ENCODE measurements at places on chromosomes 6 and 20.

- DNase-seq, result no peak
These were observed 1.5 kb upstream of the ERVFRD-1 start for GRCh38 chr6:11113038-11113437.

DNA sequence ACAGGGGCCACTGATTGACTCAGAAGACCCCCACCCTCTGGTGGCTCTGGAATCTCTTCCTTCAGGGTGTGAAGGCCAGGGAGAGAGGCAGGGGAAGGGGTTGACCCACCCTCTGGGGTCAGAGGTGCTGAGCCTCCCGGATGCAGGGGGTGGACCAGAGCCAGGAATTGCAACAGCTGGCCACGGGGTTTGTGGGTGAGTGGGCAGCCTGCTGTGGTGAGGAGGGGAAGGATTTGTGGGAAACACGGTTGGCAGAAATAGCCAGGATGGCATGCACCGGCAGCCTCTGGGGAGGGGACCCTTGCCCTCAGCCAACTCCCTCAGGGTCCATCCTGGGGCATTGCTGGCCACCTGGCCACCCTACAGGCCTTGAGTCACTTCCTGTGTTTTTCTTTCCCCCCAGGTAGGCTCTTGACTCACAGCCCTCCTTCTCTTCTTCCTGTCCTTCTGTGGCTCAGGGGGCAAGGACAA, 92.8 kb downstream of the MRPL14 start:
- no peak for DNase-seq

GRCh38 chr6:160355001-160355400, 6.8 kb downstream of the SLC22A3 start:
- DNase-seq, result no peak

- DNase-seq, result no peak
These were observed 126.8 kb downstream of the LRFN2 start for GRCh38 chr6:40460380-40460779.

GRCh38 chr20:57378107-57378506, 13.1 kb upstream of the RBM38 start:
- DNase-seq, result no peak

- DNase-seq, result no peak
These were observed 169.6 kb downstream of the COL9A1 start for GRCh38 chr6:70133246-70133645.

- no peak for DNase-seq
These were observed 57.2 kb downstream of the RIPOR3 start for GRCh38 chr20:50634191-50634590.

- DNase-seq, result no peak
These were observed 482.9 kb downstream of the PTPRT start for GRCh38 chr20:42706759-42707158.

GRCh38 chr6:44475417-44475778, 87.9 kb downstream of the CDC5L start:
- DNase-seq, result no peak

DNA sequence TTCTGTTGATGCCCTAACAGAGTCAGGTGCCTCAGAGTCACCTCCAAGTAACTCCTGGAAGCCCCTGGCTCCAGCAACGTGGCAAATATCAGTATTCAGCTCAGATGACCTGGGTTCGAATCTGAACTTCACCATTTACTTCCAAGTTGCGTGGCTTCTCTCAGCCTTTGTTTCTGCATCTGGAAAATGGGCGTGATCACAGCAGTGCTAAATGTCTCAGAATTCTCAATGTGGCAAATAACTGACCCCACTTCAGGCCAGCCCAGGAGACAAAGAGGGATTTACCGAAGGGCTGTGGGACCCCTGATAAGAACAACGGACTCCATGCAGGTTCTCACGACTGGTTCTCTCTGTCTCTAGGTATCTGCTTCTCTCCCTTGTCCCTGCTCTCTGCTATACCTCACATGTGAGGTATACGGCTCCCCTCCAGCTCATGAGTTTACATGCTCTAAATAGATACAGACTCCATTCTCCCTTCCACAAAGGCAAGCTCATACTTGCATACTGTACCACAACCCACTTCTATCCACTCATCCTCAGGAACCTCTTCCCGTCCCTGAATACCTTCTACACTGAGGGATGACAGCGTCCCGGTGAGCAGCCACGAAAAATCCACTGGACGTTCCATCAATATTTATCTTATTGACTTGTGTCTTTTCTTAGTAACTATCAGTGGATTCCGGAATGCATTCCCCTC, 84.1 kb downstream of the SNX5 start:
- no peak for DNase-seq

DNA sequence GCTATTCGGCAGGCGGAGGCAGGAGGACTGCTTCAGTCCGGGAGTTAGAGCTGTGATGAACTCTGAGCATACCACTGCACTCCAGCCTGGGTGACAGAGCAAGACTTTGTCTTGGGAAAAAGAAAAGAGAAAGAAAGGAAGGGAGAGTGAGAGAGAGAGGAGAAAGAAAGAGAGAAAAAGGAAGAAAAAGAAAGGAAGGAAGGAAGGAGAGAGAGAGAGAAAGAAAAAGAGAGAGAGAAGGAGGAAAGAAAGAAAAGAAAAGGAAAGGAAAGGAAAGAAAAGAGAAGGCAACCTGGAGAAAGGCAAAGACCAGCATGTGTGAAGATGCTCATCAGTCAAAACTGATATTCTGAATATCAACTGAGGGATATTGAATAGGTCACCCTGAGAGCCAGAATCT, 143.1 kb upstream of the SASH1 start:
- no peak for DNase-seq

- no peak for DNase-seq
These were observed 22.4 kb upstream of the PMEPA1 start for GRCh38 chr20:57732226-57732625.

DNA sequence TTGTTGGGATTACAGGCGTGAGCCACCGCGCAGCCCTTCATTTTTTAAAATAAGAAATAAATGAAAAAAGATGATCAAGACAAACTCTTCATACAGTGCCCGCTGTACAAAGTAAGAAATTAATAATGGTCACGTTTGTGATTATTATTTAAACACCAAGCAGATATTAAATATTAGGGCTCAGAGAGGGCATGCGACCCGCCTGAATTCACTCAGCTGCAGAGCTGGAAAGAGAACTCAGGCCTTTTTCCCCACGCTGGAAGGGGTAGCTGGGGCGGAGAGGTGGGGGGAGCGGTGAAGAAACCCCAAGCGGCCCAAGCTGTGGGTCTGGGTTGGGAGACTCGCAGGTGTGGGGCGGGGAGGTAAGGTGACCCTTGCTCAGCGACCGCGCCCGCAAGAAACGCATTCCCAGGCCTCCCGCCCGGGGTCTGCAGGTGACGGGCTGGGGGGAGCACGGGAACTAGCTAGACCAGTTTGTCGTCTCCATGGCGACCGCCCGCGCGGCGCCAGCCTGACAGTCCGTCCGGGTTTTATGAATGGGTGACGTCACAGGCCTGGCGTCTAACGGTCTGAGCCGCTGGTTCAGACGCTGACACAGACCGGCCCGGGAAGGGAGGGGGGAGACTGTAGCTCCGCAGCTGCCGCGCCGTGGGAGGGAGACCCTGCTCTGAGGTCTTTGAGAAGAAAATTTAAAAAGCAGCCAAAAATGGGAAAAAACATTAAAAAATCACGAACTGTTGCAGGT, 1.1 kb upstream of the ID1 start:
- peak; percentile 99 for DNase-seq

- DNase-seq, result no peak
These were observed 32.9 kb upstream of the LGSN start for GRCh38 chr6:63352544-63353285.

GRCh38 chr20:1934721-1935573, 39.7 kb downstream of the SIRPA start:
- no peak for DNase-seq

DNA sequence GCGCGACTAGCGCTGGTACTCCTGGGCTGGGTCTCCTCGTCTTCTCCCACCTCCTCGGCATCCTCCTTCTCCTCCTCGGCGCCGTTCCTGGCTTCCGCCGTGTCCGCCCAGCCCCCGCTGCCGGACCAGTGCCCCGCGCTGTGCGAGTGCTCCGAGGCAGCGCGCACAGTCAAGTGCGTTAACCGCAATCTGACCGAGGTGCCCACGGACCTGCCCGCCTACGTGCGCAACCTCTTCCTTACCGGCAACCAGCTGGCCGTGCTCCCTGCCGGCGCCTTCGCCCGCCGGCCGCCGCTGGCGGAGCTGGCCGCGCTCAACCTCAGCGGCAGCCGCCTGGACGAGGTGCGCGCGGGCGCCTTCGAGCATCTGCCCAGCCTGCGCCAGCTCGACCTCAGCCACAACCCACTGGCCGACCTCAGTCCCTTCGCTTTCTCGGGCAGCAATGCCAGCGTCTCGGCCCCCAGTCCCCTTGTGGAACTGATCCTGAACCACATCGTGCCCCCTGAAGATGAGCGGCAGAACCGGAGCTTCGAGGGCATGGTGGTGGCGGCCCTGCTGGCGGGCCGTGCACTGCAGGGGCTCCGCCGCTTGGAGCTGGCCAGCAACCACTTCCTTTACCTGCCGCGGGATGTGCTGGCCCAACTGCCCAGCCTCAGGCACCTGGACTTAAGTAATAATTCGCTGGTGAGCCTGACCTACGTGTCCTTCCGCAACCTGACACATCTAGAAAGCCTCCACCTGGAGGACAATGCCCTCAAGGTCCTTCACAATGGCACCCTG, 1.6 kb downstream of the TPBG start:
- no peak for DNase-seq

- DNase-seq, result no peak
These were observed 127.8 kb downstream of the ATXN1 start for GRCh38 chr6:16633465-16633864.

DNA sequence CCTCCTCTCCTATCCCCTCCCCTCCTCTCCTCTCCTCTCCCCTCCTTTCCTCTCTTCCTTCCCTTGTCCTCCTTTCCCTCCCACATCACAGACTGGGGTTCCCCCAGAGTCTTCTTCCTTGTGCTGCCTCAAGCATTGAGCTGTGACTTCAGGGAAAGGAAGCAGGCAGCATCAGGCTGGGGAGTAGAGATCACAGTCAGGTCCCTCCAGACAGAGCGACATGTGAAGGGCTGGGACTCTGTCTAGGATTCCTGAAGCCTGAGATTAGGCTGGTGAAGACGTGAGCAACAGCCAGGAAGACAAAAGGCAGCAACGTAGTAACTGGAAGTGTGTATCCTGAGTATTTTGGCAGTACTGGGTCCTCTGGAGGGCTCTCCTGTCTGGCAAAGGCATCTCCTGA, 265.4 kb upstream of the SUPT3H start:
- no peak for DNase-seq

DNA sequence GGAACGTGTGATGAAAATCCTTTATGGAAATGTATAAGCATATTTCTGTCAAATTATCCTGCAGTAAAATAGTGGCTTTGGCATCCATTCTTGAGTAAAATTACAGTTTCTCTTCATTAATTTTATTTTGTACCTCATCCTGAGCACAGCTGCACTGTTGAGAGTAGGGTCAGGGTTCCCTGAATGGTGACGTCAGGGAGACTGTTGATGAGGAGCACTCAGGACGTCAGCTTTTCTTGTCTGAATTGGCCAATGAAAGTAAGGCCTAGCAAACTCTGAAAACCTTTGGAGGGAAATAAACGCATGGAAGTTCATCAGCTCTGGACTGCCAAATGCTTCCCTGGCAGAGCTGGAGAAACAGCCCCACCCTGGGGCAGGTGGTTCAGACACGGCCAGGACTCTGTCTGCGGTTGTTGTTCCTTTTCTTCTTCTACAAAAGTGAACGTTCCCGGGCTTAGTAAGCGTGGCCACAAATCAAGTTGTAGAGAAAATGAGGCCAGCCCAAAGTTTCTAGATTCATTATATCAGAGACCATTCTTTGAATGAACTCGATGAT, 179.7 kb upstream of the EXOC2 start:
- no peak for DNase-seq

- no peak for DNase-seq
These were observed 105.6 kb downstream of the PREX1 start for GRCh38 chr20:48722002-48722731.

- DNase-seq, result no peak
These were observed 42.0 kb downstream of the RSPO4 start for GRCh38 chr20:959996-960615.

- no peak for DNase-seq
These were observed 12.9 kb downstream of the MDGA1 start for GRCh38 chr6:37684801-37685200.

GRCh38 chr6:150033207-150033771, 8.0 kb upstream of the RAET1L start:
- no peak for DNase-seq

DNA sequence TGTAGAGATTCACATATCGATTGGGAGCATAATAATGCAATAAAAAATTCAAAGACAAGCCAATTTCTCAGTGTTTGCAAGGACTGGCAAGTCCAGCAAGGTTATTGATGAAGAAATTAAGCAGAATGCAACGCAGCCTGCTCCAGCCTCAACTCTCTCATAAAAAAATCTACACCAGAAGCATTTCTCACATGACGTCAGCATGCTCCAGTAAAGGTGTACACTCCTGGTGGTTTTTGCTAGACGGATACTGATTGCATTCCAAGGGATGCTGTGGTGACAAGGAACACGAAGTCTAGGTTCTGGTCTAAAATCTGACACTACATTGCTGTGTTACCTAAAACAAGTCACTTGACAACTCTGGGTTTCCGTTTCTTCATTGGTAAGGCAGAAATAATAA, 167.4 kb upstream of the PRND start:
- no peak for DNase-seq

DNA sequence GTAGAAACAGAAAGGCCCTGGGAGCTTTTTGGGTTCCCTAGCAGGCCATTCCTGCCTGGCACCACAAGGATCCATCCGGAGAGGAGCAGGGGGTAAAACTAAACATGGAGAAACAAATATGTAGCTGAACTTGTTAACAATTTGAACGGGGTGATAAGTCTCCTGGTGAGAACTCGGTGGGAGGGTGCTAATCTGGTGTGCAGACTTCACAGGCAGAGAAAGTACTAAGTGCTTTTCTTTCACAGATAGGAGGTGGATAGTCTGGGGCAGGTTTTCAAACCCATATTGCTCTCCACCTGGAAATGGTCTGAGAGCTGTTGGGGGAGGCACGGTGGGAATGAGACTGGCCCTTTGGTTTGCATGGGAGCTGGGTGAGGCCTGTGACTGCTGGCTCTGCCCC, 196.3 kb upstream of the FUT9 start:
- DNase-seq, result no peak

GRCh38 chr20:13659288-13659687, 20.6 kb upstream of the TASP1 start:
- DNase-seq, result no peak

DNA sequence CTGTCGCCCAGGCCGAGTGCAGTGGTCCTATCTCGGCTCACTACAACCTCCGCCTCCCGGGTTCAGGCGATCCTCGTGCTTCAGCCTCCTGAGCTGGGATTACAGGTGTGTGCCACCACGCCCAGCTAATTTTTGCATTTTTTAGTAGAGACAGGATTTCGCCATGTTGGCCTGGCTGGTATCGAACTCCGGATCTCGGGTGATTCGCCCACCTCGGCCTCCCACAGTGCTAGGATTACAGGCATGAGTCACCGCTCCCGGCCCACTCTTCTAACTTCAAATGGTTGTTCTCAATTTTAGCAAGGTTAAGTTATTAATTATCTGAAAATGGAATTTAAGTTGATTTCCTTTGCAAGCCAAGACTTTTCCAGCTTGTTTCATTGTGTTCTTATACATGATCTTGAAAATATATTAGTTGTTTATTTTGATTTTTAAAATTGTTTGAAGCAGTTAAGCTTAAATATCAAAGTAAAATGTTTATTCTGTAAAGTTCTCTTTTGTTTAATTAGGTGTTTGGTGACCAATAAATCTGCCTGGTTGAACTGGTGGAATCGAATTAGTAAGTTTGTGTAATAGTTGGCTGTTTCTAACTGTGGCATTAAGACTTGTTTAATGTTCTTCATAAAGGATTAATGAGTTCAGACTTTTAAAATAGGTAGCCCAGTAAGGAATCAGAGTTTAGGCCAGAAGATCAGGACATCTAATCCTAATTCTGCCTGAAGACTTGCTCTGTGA, 2.3 kb downstream of the PM20D2 start:
- no peak for DNase-seq
